Hematopoietic multipotent progenitor cell (in vitro differentiated cells): ENCODE measurements at places on chromosomes 4 and X.

- DNase-seq, result no peak
Observed at GRCh38 chrX:39613482-39613995, 484.2 kb downstream of the BCOR start.

DNA sequence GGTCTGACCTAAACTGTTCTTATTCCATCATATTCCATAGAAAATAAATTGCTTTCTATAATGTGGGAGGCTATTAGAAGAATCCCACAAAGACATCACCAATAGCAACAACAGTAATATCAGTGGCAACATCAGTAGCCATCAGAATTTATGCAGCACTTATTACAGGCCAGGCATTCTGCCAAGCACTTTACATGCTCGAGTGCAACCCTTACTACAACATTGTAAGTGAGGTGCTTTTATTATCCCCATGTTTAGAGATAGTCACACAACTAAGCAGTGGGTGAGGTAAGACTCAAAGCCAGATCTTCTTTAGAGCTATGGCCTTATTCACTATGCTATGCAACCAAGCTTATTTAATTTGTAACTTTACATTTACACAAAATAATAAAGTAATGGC is 317.1 kb upstream of the BMP3 start:
- no peak for DNase-seq

DNA sequence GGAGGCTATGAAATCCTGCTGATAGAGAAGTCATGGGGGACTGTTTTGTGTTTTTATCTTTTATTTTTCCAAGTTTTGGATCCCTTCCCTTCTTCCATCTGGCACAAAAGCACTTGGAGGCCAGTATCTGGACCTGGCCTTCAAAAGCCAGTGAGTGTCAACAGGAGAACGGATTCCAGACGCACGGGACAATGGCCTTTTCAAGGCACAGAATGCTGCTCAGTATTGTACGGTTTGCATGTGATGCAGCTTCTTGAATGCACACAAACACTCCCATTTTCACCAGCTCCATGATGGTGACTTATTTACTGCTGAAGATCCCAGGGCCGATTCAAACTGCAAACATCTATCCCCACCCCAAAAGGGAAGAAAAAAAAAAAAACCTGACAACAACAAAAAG is 145.4 kb downstream of the CPEB2 start:
- DNase-seq, result no peak

DNA sequence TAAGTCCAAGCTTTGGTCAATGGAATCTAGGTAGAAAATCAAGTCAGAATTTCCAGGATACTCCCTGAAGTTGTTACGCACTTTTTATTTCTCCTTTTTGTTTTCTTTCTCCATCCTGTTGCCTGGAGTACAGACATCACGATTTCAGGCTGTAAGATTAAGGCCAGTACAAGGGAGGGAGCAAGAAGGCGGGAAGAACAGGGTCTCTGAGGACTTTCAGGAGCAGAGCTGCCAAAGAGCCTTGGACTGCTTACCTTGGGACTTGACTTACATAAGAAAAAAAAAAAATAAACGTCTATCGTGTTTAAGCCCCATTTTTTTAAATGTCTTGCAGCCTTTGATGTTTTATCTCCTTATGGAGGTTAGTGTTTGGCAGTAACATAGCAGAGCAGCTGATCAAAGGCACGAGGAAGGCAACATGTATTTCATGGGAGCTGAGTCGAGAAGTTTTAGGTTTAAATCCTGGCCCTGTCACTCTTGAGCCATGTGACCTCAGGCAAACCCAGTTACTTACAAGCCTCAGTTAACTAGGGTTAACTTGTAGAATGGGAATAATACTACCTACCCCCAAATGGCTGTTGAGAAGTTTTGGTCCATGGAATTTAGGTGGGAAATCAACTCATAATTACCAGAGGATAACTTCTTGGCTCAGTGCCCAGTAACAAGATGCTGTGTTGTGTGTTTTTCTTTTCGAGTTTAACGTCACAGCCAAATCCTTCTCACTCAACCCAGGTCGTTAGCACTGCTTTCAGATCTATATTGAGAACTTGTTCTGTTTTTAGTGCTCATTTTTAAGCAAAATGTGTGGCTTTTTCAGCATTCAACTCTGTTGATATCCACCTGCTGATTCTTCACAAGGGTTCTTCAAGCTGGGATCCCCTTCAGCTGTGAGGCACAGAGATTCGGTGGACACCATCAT is 106.8 kb downstream of the CLNK start:
- no peak for DNase-seq

DNA sequence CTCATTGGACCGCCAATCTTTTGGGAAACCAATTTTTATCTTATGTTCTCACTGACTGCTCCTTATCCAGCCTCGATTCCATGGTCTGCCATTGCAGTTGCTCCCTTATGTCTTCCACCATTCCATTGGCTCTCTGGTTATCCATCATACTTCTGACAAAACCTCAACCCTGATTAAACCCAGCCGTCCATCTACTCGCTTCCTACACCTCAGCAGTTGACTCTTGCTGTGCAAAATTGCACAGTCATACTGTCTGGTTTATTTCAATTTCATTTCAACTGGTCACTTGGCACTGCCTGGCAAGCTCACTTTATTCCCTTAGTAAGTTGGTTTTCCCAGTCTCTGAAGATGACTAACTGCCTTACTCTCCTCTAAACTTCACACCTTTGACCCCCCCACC is 26.2 kb downstream of the ARL9 start:
- no peak for DNase-seq

DNA sequence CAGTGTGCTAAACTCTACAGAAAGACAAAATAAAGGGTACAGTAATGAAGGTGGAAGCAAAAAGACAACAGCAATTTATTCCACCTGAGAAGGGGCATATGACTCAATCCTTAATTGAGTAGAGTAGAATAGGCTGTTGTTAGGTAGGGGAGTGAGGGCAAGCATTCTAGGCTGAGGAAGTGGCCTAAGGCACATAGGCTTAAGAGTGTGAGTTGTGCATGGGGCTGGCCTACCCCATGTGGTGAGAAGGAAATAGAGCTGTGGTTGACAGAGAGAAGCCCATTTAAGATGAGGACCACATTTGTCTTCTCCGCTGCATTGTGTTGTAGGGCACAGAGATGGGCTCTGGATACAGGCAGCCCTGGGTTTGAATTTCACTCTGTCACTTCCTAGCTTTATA is 3.4 kb upstream of the ZCCHC18 start:
- DNase-seq, result no peak

DNA sequence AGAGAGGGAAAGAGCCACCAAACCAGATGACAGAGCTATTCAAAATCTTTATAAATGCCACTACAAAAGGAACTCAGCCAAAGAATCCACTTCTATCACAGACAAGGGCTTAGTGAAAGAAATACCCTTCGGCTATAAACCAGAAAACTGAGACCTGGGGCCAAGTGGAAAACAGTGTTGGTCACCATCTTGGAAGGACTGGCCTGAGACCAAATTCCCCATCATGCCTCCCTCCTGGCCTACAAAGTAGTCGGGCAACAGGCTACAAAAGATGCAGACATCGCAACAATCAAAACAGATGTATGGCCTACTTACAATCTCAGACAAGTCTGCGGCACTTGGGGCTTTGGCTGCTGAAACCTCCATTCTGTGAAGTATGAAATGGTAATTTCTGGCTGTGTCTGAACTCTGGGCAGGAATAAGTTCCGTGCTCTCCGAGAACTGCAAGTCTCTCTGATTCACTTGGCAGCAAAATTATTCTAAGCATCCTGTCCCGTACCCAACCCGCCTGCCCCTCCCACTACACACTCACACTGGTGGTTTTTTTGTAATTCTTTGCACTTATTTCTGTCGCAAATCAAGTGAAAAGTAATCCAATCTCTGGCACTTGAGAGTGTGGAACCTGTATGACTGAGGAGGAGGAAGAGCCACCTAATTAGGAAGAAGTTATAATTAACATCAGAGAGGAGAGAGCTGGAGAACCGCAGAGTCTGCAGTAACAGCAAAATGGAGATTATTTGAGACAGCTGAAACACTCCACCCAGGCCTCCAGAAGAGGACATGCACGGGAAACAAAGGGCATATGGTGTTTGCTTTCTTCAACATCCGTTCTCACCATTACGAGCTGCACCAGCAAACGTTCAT is 87.8 kb downstream of the SH3KBP1 start:
- DNase-seq, result peak; percentile 28

DNA sequence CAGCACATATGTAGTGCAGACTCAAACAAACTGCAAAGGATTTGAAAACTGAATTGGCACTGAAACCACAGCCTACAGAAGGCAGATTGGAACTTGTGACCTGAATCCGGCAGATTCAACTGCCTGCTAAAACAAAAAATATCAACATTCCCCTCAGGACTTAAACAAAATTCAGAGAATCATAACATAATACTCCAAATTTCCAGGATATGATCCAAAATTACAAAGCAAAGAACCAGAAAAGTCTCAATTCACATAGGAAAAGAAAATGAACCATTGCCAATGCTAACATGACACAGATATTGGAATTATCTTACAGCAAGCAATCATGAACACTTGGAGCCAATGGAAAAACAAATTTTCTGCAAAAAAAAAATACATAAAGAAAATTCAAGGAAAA is 250.4 kb downstream of the PRDM5 start:
- no peak for DNase-seq

DNA sequence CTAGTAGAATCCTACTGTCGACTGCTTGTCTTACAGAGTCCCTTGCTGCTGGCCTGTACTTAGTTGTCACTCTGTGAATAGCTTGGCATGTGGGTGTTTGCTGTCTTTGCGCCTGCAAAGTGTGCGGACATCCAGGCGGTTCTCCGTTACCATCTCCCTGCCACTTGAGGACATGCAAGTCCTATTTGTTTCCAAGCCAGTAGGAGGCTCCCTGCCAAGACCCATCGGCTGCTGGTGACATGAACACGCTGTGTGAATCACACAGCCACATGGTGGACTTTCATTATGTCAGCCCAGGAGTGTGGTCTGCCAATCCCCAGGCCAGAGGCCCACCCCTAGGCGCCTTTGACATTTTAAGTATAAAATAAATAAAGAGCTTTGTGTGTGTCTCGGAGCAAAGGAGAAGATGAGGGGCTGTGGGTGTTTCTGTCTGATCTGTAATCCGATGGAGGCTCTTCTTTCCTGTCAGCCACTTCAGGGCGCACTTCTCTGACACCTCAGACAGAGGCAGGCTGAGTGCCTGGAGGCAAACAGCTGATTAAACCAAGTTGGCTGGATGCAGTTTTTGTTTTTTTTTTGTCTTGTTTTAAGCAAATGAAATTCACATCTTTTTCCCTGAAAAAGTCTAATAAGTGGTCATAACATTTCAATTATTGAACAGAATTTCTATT is 51.5 kb downstream of the ALPK1 start:
- DNase-seq, result no peak

DNA sequence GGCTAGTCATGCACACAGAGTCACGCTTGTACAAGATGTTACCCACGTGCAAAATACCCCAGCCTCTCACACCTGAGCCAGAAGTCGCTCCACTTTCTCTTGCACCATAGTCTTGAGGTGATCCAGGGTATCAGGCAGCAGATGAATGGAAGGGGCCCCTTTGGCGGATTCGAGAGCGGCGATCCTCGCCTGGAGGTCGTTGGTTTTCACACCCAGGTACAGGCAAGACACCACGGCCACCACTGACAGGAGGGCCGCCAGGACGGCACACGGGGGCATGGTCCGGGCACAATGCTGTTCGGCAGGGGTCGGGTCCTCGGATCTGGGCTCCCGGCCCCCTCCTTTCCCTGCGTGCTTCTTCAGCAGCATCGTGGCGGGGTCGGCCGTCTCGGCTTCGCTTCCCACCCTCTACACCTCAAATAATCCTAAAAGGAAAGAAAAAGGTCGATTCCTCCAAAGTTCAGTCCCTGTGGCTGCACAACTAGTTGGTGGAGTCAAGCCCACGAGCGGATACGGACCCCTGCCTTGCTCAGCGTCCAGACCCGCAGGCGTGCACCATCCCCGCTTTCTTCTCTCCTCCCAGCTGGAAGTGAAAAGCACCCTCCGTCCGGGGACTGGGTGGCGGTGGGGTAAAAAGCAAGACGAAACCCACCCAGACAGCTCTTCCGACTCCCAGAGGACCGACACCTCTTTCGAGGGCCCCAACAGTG is 652 bp downstream of the COL25A1 start:
- no peak for DNase-seq

- no peak for DNase-seq
Observed at GRCh38 chr4:158811216-158811540, 42.4 kb downstream of the FNIP2 start.

DNA sequence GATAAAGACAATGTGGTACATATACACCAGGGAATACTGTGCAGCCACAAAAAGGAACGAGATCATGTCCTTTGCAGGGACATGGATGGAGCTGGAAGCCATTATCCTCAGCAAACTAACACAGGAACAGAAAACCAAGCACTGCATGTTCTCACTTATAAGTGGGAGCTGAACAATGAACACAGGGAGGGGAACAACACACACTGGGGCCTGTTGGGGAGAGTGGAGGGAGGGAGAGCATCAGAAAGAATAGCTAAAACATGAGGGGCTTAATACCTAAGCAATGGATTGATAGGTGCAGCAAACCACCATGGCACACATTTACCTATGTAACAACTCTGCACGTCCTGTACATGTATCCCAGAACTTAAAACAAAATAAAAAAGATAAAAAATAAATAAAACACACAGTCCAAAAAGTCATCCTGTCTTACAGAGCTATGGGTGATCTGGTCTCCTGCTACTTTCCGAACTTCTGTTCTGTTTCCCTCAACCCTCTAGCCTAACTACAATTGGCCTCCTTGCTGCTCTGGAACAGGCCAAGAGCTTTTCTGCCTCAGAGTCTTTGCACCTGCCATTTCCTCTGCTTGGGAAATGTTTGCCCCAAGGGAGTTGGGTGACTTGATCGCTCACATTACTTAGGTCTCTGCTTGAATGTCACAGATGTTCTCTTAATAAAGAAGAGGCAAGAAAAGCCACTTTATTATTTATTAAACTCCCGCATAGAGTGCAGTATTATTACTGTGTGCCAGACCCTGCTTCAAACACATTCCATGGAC is 1.1 kb upstream of the CD38 start:
- DNase-seq, result no peak

DNA sequence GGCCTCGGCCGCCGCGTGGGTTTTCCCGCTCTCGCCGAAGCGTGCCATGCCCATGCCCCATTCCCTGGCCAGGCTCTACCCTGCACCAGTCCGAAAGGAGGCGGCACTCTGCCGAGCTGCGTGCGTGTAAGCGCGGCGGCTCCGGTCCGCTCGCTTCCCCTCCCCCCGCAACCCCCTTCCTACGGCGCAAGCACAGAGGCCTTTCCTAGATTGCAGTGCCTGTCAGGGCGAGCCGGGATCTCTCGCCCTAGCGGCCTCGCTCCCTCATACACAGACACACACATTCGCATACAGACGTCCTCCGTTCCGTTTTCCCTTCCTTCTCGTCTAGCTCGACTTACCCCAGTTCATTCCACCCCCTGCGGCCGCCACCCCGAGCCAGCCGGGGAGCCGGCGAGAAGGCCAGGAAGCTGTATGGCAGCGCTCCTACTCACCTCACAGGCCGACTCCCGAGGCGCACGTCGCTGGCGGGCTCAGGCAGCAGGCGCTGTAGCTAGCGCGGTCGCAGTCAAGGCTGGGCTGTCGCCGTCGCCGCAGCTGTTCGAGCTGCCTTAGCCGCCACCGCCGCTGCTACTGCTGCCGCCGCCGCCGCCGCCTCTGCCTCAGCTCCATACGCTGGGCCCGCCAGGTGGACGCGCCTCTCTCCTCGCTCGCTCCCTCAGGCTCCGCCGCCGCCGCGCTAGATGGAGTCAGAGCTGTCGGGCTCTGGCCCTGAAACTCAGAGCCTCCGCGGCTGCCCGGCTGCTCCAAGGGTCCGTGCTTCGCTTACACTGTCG is 615 bp downstream of the NEXMIF start:
- peak; percentile 43 for DNase-seq

- no peak for DNase-seq
Observed at GRCh38 chr4:54912155-54912554, 213.2 kb downstream of the KDR start.
